Hindlimb muscle (tissue), 1 donor: ENCODE measurements at places on chromosomes 5 and 9.
A peak's percentile ranks its signal among the peaks of the same experiment; 100 is the strongest.

- no peak for DNase-seq
Measured at GRCh38 chr9:38405785-38406184, 13.3 kb downstream of the ALDH1B1 start.

DNA sequence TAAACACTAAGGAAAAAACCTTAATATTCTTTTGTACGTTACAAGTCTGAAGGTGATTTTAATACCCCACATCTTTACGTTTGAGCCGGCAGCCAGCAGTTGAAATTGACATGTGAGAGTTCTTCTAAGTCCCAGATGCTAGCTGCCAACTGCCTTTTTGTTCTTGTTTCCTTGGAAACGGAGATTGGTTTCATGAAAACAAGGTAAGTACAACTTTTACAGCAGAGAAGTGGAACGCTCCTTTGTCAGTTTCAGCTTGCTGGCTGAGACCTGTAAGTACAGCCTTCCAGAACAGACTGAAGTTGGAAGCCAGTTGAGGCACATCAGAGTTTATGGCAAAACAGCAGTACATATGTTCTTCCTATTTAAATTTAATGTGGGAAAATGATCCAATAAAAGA is 1018.4 kb upstream of the ARRDC3 start:
- peak; percentile 39 for DNase-seq

- no peak for DNase-seq
Measured at GRCh38 chr5:143707806-143708205, 104.2 kb upstream of the HMHB1 start.

- DNase-seq, result no peak
Measured at GRCh38 chr5:2383698-2384065, 367.8 kb downstream of the IRX2 start.

- no peak for DNase-seq
Measured at GRCh38 chr5:76941442-76941841, 11.4 kb upstream of the CRHBP start.

GRCh38 chr5:6404129-6404528 is 25.8 kb upstream of the MED10 start:
- no peak for DNase-seq

DNA sequence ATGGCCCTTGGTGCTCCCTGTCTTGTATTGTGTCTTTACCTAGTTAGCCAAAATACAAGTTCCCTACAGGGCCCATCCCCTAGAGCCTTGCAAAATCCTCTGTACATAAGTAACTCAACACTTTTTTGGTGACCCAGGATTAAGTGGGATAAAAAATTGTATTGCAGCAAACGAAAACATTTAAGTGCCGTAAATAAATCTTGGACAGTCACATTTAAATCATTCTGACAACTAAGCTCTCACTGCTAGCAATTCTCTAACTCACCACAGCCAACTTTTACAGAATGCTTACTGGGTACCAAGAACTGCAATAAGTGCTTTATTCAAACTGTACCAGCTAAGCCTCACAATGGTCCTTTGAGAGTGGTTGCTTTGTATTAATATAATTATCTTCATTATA is 56.6 kb downstream of the GNAQ start:
- no peak for DNase-seq

DNA sequence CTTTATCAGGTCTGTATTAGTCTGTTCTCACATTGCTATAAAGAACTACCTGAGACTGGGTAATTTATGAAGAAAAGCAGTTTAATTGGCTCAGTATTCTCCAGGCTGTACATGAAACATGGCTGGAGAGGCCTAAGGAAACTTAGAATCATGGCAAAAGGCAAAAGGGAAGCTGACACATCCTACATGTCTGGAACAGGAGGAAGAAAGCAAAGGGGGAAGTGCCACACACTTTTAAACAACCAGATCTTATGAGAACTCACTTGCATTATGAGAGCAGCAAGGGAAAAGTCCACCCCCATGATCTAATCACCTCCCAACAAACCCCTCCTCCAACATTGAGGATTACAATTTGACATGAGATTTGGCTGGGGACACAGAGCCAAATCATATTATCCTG is 132.1 kb downstream of the PCSK1 start:
- DNase-seq, result no peak

DNA sequence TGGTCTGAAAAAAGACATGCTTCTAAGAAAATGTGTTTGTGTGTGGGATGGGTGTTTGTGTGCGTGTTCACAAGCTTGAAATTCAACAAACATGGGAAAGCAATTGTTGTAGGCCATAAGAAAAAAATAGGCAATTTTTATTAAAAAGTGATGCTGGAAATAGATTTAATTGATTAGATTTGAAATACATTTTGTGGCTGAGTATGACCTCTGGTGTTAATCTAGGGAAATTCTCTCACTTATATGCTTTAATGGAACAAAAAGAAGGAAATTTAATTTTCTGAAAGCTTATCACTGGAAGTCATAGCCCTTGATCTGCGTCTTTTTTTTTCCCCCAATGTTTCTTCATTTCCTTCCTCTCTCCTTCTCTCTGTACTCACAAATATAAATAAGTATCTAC is 3.5 kb upstream of the KCNN2 start:
- no peak for DNase-seq

DNA sequence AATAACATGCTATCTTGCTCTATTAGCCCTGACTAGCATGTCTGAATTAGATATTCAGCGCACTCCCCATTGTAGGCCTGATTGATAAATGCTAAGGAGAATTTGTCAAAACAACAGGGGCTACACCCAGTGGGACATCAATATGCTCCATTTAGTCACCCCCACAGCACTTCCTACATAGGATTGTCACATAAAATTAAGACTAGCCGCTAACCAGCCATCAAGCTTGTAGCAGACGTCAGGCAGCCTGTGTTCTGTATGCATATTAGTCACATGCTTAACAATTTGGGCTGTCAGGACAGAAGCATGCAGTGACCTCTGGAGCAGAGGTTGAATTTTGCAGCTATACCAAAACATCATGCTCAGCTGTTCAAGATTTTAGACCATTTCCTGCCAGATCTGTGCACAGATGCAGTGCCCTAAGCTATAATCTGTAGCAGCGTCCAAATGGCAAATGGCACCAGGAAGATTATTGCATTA is 197.4 kb upstream of the ISL1 start:
- no peak for DNase-seq

GRCh38 chr5:128038643-128039042 is 44.9 kb upstream of the SLC12A2 start:
- no peak for DNase-seq
